Mucosa of descending colon (tissue), 3 donors: ENCODE measurements at places on chromosomes 1 and 21.

DNA sequence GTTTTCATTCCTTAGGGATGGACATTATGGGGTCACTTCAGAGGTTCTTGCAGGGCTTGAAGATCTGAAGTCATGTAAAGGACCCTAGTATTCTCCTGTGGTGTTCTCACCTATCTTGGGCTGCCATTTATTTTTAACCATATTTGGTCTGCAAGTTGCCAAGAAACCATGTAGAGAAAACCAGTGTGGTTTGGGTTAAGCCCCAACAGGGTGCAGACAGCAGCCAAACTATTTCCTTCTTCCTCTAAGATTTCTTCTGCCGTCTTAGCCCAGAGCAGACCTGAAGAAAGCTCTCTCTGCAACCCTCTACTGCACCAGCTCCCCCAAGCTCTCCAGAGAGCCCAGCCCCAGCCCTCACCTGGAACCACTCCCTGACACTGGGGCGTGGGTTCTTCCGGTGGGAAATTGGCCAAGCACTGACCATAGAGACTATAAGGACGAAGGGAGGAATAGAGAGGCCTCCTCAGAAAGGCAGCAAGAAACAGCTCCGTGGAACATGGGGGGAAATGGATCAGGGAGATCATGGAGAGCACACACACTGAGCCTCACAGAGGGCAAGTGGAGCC lies 136.6 kb downstream of the SYF2 start:
- DNase-seq: no peak

DNA sequence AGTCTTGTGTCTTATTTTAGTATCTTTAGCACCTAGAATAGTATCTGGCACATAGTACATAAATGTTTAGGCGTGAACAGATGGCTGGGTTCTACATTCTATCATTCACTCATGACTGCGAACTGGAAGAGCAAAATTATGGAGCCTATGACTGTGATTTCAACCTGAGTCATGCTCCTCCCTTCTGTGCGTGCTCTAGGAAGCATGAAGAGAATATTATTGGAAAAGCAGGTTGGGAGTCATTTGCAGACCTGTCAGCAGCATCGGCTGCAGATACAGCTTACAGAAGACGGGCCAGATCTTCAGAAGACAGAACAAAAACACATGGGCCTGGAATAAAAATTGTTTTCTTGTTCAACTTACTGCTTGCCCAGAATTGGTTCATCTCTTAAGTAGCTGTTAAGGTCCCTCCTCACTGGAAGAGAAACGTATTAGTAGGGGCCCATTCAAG lies 344.0 kb upstream of the USP24 start:
- DNase-seq: no peak

GRCh38 chr1:24089027-24089742 lies 22.8 kb downstream of the MYOM3 start:
- no peak for DNase-seq

DNA sequence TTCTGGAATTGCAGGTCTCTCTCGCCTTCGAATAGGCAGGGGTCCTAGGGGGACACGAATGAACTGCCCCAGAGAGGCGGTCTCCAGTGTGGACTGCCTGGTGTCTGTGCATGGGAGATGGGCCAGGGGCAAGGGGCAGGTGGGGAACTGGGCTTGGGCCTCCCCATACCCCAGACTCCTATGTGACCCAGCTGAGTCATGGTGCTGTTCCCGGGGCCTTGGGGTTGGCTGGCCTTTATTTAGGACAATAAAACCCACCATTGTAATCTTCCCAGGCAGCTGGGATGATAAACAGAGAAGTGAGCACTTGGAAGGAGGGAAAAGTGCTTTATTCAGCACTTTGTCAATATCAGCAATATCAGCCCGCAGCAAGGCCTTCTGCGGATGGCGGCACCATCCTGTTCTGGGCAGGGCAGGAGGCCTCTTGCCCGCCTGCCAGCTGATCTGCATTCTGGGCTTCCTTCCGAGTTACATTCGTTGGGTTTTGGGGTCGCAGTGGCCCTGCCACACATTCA lies 209.0 kb upstream of the TMEM51 start:
- DNase-seq: no peak

DNA sequence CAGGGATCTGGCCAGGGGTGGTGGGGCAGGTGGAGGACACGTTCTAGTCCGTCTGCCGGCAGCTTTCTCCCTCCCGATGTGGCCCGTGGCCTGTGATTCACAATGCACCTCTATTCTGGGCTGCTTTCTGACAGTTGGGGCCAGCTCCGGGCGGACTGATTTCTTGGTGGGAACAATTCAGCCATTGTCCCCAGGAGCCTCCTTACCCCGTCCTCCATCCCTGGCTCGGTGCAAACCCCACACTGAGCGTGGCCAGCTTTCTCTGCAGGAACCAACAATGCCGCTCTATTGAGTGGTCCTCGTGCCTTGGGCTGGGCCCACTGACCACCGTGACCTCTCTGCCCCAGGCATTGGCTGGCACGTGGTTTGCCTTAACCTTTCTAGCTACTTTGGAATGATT lies 29.7 kb downstream of the PADI2 start:
- no peak for DNase-seq

GRCh38 chr1:63906047-63906704 lies 132.4 kb downstream of the ROR1 start:
- DNase-seq: no peak

GRCh38 chr1:243595527-243596210 lies 254.4 kb downstream of the AKT3 start:
- DNase-seq: no peak

GRCh38 chr1:155069551-155070157 lies 6.1 kb downstream of the EFNA4 start:
- DNase-seq: peak; percentile 37

DNA sequence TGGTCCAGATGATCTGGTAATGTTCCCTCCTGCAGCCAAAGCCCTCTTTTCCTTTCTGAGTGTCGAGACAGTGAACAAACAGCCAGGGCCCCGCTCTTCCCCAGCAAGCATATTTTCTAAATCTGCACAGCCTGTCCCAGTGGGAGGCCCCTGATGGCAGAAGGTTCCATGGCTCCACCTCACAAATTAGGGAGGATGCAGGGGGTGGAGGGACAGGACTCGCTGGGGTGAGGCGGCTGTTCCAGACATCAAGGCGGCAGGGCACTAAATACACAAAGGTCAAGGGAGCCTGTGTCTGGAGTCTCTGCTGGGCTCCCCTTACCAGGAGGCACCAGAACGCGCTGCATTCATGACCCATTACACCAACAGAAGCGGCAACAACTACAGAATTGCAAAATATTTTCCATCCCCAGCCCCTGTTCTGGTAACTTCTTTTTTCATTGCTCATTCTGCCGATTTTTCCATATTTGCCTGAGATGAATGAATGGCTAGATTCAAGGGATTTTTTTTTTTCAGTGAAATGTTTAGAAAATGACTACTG lies 27.0 kb upstream of the PRELP start:
- no peak for DNase-seq

GRCh38 chr1:22780696-22781095 lies 70.1 kb downstream of the EPHB2 start:
- DNase-seq: peak; percentile 67

- DNase-seq: no peak
Observed at GRCh38 chr1:162353078-162353477, 23.6 kb downstream of the SPATA46 start.
